ENCODE measurements at places on chromosomes 16 and 17.

GRCh38 chr17:64580384-64581315 lies 73.9 kb downstream of the CEP95 start:
- no peak for DNase-seq

DNA sequence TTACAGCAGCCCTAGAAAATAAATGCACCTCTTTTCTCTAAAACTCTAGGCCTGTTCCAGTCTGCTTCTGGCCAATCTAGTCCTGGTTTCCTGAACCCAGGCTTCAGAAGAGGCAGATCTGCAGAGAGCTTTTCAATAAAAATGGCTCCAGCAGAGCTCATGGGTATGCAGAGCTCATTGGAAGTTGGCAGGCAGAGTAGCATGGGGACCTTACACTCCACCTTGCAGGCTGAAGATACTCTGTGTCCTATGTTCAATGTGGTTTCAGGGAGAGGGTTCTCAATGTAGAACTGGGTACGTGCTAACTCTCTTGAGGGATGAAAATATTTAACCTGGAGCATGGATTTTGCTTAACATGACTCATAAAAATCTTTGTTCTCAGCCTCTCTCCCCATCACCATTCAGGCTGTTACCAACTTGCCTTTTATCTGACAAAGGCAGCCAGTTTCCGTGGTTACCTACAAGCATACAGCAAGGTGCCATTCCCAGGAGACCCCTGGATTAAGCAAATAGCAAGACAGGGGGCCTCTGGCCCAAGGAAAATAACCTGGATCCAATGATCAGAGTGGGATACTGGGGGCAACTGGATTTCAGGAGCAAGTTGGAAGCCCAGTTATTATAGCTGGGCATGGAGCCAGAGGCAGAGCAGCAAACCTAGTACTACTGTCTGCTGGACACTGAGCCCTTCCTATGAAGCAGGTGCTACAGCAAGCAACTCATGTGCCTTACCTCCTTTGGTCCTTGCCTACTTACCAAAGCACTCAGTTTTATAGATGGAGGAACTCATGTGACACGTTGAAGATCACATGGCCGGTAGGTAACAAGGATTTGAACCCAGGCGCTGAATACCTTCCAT lies 98.2 kb upstream of the DHX40 start:
- no peak for DNase-seq

- no peak for DNase-seq
These were observed 4.8 kb upstream of the TBX2 start for GRCh38 chr17:61394630-61395408.

DNA sequence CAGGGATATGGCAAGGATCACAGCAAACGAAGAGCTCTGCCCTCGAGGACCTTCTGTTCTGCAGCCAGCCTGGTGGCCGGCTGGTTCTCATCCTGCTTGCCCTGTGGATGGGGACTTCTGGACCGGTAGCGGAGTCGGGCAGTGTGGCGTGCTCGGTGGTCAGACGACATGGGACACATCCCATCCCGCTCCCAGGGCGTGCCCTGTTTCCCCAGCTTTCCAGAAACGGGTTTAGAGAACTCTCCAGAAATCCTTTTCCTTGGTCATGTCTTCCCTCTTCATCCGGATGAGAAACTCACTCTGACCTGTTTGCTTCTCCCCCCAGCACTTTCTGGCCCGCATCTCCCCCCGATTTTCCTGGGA lies 115.8 kb downstream of the OR1D5 start:
- DNase-seq = no peak

DNA sequence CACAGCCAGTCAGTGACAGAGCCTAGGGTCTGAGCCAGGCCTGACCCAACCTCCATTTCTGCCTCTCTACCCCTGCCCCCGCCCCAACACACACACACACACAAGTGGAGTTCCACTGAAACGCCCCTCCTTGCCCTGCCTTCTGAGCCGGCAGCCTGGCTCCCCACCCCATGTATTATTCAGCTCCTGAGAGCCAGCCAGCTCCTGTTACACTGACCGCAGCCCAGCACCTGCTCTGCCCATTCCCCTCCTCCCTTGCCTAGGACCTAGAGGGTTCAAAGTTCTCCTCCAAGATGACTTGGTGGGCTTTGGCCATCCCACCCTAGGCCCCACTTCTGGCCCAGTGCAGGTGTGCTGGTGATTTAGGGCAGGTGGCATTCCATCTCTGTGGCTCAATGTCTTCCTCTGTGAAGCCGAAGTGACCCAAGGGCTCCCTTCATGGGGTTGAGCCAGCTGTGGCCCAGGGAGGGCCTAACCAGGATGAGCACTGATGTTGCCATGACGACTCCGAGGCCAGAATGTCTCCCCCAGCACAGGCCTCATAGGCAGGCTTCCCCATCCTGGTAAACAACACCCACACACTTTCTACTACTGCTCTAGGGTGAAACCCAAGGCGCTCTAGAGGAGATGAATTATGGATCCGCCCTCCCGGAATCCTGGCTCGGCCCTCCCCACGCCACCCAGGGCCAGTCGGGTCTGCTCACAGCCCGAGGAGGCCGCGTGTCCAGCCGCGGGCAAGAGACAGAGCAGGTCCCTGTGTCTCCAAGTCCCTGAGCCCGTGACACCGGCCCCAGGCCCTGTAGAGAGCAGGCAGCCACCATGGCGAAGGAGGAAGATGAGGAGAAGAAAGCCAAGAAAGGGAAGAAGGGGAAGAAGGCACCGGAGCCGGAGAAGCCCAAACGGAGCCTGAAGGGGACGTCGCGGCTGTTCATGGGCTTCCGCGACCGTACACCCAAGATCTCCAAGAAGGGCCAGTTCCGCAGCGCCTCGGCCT lies 9.7 kb downstream of the MYO15A start:
- DNase-seq = no peak

DNA sequence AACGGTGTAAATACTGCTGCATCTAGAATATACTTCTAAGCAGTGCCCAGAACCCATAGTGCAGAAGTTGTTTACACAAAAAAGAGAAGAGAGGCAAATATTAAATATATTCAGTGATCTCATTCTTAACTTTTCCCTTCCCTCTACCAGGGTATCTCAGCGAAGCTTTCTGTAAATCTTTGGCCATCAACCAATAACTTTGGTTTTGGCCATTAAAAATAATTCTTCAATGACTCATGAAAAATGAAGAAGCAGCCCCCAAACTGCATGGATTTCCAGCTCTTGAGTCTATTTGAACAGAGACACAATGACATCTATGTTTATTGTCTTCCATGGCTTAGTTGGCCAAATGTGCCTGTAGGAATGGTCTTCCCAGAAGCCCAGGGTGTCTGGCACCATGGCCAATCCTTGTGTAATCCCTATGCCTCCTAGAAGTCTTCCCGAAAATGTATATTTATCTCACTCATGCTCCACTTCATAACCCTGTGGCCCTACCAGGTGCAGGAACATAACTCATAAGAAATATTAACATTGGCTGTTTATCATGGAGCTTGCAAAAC lies 646.6 kb downstream of the TOX3 start:
- DNase-seq = no peak

DNA sequence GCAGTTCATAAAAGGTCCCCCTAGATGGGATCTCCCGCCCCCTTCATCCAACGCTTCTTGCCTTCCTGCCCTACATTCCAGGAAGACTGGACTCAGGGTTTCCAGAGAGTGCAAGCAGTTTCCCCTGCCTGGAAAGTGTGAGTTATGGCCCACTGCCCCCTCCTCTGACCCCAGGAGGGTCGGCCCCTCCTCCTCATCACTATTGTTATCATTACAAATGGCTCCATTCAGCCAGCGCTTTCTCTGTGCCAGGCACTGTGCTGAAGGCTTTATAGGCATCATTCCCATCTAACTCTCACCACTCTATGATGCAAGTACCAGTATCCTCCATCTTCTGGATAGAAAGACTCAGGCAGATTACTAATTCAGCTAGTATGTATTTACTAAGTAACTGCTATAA lies 90.7 kb downstream of the USP31 start:
- DNase-seq = no peak

DNA sequence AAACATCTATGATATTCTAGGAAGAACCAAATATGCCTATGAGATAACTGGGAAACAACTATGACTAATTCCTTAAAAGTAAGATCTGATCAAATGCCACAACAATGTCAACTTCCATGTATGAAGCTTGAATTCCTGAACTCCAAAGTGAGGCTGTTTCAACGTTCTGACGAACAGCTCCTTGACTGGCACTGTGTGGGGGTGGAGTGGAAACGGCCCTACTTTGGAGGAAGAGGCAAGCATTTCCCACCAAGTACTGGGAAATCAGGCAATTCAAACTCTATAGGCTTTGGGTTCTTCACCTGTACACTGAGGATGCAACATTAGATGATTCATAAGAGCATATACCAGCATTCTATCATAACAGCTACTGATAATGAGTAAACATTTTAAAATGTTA lies 187.2 kb downstream of the CDK5R1 start:
- no peak for DNase-seq

GRCh38 chr16:5928476-5929065 lies 831.0 kb upstream of the EEF2KMT start:
- no peak for DNase-seq

GRCh38 chr17:280216-280615 lies 72.4 kb downstream of the RPH3AL start:
- no peak for DNase-seq

GRCh38 chr16:26909623-26910022 lies 157.1 kb upstream of the C16orf82 start:
- DNase-seq = no peak

DNA sequence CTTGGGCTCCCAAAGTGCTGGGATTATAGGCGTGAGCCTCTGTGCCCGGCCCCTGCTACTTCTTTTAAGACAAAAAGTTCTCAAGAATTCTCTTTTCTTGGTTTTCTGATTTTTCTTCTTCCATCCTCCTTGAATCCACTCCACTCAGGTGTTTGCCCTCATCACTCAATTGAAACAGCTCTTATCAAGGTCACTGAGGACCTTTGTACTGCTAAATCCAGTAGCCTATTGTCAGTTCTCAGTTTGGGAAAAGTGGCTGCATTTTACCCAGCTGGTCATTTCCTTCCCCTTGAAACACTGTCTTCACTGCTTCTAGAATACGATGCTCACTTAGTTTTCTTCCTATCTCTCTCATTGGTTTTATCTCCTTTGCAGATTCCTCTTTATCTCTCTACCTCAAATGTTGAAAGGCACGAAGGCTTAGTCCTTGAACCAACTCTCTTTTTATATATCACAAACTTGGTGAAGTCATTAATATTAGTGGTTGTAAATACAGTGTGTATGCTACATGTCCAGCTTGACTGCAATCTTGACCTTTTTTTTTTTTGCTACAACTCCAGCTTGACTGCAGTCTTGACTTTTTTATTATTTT lies 29.8 kb downstream of the ZNRF1 start:
- no peak for DNase-seq

- DNase-seq = no peak
These were observed 1551.3 kb downstream of the CDH8 start for GRCh38 chr16:60484901-60485300.

GRCh38 chr17:49252148-49252695 lies 21.6 kb upstream of the PHOSPHO1 start:
- no peak for DNase-seq

DNA sequence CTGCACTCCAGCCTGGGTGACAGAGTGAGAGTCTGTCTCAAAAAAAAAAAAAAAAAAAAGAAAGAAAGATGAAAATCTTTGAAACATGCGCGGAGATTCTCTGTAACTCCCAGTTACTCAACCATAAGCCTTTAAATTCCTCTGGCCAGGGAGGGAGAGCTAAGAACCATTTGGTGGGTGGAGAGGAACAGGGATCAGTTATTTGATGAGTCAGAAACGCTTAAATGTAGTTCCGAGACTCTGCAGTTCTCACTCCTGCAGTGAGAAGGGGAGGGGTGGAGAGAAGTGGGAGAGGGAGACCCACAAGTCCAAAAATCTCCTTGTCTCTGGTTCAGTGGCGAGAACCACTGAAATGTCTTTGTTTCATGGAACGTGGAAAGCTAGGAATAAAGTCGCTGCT lies 266.7 kb downstream of the SOX9 start:
- no peak for DNase-seq

DNA sequence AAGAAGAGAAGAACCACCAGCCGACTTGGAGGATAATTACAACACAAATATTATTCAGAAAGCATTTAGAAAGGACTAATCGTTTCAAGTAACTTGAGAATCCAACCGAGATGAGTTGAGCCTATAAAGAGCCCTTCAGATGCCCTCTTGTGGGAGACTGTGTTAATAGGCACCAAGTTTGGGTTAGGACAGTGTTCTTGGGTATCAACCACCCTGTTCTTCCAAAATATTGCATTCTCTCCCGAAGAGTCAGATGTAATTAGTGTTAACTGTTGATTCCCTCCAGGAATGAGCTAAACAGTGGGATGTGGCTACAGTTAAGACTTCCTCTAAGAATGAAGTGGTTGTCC lies 87.8 kb upstream of the NOL11 start:
- DNase-seq = no peak

DNA sequence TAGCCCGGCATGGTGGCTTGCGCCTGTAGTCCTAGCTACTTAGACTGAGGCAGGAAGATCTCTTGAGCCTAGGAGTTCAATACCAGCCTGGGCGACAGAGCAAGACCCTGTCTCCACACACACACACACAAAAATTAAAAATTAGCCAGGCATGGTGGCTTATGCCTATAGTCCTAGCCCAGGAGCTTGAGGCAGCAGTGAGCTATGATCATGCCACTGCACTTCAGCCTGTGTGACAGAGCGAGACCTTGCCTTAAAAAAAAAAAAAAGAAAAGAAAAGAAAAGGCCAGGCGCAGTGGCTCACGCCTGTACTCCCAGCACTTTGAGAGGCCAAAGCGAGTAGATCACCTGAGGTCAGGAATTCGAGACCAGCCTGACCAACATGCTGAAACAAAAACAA lies 23.9 kb downstream of the C17orf75 start:
- DNase-seq = no peak

DNA sequence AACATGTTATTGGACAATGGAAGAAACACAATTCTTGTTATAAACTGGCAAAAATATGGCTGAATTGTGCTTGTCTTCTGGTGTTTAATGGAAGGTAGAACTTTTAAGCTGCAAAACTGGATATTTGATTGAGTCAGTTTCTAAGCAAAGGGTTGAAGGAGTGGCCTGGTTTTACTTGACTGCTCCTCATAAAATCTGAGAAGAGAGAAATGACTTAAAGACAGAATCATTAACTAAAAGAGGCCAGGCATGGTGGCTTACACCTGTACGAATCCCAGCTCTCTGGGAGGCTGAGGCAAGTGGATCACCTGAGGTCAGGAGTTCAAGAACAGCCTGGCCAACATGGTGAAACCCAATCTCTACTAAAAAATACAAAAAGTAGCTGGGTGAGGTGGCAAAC lies 770.7 kb downstream of the CDH11 start:
- no peak for DNase-seq

- no peak for DNase-seq
These were observed 113.5 kb downstream of the CBLN1 start for GRCh38 chr16:49168126-49168525.

DNA sequence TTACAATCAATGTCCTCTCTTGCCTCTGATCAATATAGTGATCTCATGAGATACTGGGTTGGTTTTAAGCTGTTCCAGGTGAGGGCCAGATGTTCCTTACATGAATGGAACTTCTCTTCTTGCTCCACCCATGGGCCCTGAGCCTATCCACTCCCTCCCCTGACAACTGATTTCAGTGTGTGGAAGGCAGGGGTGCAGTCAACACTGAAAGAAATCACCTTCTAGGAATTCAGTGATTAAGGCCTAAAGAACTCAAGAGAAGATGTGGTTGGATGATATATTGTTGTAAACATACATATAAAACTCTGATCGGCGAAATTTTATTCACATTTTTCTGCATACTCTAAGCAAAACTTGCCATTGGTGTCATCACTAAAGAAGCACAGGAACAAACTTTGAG lies 6.7 kb upstream of the GOSR2 start:
- DNase-seq = no peak

GRCh38 chr17:21042458-21043295 lies at the start of gene USP22:
Gene USP22 (minus strand): TSS chr17:21043011. CDS start chr17:21042835, 176 bp downstream.
- no peak for DNase-seq

GRCh38 chr16:68917541-68917940 lies 74.2 kb downstream of the TANGO6 start:
- no peak for DNase-seq
